ENCODE measurements at places on chromosomes 5 and 9.

DNA sequence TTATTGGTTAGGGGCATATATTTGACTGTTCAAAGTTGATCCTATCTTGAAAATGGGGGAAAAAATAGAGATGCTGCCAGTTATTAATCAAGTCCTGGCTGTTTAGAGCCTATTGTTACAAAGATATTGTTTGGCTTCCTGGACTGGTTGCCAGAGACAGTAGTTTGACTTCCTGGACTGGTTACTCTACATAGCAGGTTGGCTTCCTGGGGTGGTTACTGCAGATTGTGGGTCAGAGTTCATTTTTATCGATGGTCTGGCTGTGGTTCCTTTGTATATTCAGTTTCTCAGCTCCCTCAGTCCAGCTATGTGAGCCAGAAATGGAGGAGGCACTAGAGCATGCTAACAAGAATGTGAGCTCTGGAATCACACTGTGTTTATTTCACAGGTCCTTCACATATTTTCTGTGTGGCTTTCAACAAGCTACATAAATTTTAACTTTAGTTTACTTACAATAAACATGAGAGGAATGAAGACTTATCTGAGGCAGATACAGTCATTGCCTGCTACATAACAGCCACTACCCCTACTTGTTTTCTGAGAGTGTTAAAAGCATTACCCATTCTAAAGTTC, 137.6 kb downstream of the TRPM3 start:
- DNase-seq = no peak

GRCh38 chr9:119938871-119939270, 569.6 kb upstream of the BRINP1 start:
- DNase-seq = no peak

- DNase-seq = no peak
These were observed 71.0 kb downstream of the BRINP1 start for GRCh38 chr9:119298076-119298853.

DNA sequence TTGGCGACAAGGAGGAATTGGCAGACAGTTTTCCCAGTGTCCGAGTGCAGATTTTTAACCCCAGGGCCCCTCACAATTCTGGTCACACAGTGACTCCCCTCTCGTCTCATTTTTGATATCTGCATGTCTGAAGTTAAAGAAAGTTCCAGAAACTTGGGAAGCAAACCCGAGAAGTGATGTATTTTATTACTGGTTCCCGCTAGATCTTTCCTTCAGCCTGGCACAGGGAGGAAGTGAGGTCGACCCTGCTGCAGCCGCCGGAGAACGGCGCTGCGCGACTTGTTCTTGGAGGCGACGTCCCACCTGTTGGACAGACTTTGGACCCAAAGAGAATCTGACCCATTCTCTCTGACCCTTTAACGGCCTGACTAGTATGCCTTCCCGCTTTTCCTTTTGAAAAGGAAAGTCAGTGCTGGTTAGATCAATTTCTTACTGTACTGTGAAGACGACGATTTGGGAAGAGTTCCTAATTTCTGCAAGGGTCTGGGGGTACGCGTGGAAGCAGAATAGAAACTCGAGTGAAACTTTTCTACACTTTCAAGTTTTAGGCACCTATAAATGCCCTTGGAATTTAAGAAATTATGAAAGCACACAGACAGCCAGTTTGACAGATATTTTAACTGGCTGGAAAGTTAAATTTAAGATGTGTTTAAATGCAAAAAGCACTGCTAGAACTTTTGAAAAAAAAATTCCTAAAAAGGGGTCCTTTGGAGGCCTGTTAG, 744 bp downstream of the OTULIN start:
- DNase-seq = no peak

- DNase-seq = no peak
These were observed 145.9 kb downstream of the PRELID2 start for GRCh38 chr5:145689235-145689634.

GRCh38 chr9:105118636-105119035, 125.8 kb upstream of the SLC44A1 start:
- no peak for DNase-seq

GRCh38 chr5:63831381-63831780, 130.9 kb downstream of the HTR1A start:
- DNase-seq = no peak

DNA sequence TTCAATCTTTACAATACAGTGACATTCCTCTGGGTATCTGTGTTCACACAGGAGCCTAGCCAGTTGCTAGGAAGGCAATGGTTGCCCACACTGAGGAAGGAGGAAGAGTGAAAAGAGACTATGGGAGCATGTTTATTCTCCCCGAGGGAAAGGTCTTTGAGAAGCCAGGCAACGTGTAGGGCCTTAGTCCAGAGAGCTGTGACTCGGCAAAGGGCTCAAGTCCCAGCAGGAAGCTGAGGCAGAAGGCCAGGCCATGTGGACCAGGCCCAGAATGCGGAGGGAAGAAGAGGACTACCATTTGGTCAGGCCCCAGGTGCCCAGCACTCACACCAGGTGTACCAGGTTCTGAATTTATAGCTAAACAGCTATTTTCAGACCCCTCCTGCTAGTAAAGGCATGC, 136.6 kb upstream of the DMAC1 start:
- DNase-seq = no peak
